ENCODE measurements at places on chromosomes 5 and 9.

DNA sequence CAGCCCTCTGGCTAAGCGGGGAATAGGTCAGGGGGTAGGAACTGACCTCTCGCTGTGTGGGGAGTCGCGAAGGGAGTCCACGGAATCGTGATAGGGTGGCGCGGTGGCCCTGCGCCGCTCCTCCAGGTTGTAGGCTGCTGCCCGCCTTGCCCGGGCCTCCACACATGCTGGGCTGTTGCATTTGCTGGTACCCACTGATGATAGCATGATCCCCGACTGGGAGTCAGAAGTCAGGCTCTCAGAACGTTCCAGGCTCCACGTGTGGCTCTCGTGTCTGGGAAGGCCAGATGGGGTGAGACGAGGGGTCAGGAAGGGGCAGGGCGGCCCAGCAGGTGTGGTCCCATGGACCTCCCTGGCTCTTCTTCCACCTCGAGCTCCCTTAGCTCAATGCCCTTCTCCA, 56.0 kb downstream of the PSD2 start:
- DNase-seq = no peak

- no peak for DNase-seq
These were observed 17.7 kb upstream of the UBAC1 start for GRCh38 chr9:135978642-135979546.

DNA sequence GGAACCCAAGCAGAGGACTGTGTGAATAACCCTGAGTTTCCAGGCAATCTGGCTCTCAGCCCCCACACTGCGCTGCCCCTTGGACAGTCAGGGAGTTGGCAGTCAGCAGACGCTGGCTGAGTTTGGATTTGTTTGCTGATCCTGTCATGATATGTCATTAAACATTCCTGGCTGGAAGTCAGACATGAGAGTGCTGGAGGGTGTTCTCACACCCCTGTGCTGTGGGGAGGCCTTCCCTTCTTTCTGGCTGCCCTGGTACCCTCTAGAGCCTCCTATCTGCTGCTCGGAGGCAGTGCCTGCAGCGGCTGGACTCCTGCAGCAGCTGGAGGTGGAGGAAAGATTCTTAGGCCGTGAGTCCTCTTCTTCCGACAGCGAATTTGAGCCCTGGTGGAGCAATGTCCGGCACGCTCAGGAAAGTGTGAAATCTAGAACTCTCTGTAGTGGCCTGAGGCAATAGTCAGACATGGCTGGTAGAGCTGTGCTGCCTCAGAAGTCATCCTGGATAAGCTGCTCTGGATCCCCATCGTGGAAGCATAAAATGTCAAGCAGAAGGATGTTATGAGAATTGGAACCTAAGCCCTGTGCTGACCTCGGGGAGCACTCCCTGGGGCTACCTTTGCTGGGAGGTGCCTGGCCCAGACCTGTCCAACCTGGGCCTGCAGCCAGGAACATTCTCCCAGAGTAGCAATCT, 72.0 kb downstream of the PDE8B start:
- peak; percentile 49 for DNase-seq

DNA sequence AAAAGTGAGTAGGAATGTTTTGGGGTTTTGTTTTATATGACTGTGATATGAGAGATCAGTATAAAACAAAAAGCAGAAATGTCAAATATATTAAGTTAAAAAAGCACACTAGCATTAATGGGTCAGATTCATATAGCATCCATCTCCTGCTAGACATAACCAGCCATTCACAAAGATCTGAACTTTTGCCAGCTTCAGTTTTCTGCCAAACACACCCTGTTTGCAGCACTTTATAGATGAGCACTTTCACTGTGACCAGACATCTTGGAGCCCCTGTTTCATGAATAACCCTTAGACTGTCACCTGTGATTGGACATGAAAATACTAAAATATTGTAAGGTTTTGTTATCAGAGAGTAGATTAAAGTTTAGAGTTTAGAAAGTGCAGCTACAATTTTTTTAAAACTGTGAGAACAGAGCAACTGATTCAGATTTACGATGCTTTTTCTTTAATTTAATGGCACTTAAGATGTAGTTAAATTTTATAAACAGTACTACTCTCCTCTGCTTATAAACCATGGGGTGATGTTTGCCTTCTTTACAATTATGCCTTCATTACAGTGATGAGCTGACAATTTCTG, 142.6 kb downstream of the KCTD16 start:
- DNase-seq = no peak

- DNase-seq = no peak
These were observed 10.6 kb upstream of the TESK1 start for GRCh38 chr9:35594471-35594870.

DNA sequence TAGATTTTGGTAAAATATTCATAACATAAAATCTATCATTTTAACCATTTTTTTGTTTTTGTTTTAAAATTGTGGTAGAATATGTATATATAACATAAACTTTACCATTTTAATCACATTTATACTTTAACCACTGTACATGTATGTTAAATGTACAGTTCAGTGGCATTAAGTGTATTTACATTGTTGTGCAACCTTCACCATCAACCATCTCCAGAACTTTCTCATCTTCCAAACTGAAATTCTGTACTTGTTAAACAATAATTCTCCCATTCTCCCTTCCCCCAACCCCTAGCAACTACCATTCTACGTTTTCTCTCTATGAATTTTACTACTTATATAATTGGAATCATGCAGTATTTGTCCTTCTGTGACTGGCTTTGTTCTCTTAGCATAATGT, 11.6 kb downstream of the ANKHD1 start:
- DNase-seq = no peak

DNA sequence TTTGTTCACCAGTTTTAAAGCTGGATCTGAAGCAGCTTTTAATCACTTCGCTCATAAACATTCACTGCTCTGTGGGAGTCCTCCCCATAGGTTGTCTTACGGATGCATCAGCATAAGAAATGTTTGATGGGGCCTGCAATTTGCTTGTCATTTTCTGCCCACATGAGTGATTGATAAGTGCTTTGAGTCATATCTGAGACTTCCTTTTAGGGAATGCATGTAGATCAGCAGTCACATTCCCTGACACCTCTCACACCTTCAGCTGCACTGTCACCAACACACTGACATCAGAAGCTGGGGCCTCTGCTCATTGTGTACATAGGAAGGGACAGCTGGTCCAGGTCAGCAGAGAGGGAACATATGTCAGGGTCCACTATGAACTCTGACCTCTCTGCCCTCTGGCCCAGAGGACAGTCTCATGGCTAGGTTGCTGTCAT, 84.1 kb upstream of the SPATA31D4 start:
- DNase-seq = no peak

GRCh38 chr5:124706729-124707361, 39.6 kb downstream of the ZNF608 start:
- DNase-seq = peak; percentile 35

- no peak for DNase-seq
These were observed 52.9 kb upstream of the SLC28A3 start for GRCh38 chr9:84393266-84393950.

DNA sequence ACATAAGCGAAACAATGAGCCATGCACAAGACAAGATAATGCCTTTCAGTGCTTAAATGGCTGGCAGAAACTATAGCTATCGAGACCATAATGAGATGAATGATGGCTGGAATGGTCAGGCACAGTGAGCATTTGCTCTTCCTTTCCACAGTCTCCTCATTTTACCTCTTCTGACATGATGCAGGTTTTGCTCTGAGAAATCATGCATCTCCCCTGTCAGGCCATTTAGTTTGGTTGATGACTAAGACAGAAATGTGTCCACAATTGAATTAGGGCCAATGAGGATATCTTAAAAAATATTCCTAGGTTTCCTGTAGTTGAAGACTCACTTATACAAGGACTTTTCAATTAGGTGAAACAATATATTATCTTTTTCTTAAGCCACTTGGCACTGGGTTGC, 475.1 kb downstream of the TMEM232 start:
- DNase-seq = no peak

DNA sequence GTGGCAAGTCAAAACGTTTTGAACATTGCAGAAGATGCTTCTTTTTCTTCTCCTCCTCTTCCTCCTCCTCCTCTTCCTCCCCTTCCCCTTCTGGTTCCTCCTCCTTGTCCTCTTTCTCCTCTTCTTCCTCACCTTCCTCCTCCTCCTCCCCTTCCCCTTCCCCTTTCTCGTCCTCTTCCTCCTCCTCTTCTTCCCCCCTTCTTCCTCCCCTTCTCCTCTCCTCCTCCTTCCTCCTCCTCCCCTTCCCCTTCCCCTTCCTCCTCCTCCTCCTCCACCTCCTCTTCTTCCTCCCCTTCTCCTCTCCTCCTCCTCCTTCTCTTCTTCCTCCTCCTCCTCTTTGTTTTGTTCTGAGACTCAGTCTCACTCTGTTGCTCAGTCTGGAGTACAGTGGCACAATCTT, 167.0 kb upstream of the SV2C start:
- DNase-seq = no peak

- peak; percentile 22 for DNase-seq
These were observed 88.3 kb downstream of the MTAP start for GRCh38 chr9:21890696-21891095.

DNA sequence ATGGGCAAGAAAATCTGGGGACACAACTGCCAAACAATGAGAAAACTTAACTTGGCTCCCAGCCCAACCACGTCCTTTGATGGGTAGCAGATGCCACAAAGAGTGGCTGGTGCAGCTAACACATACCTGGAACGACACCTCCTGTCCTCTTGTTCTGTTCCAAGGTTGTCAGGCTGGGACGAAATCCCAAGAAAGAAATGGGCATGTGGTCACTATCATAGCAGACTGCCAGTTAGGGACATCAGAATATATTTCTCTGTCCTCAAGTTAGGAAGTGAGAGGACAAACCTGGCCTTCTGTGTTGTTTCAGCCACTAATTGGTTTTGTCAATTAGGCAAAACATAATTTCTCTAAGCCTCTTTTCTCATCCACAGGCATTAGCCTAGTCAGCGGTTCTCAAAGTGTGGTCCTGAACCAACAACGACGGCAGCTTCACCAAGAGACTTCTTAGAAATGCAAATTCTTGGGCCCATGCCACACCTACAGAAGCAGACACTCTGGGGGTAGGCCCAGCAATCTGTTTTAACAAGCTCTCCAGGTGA, 63.4 kb downstream of the RAPGEF1 start:
- no peak for DNase-seq

DNA sequence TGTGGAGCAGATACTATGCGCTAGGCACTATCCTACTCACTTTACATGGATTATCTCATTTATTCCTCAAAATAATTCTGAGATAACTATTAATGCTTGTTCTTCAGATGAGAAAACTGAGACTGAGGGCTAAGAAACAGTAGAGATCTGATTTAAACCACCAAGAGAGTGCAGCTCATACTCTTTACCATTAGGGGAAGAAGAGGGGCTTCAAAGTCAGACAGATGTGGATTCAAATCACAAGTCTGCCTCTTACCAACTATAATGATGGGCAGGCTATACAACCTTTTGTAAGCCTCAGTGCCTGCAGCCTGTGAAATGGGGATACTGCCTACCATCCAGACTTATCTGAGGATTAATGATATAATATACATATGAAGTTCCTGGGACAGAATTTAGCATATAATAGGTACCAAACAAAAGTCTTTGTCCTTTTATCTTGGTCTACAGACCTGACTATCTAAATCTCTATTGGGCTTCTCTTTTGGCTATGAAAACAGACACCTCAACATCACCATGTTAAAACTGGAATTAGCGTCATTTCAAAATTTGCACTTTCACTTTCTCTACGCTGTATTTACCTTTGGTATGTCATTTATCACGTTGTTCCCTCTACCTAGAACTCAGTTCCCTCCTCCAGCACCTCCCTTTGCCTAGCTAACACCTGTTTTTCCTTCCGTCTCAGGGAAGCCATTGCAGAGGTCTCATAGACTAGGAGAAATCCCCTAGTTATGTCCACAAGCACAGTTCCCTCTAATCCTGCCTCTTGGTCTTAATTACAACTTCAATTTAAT, 13.8 kb upstream of the TMEM267 start:
- no peak for DNase-seq

DNA sequence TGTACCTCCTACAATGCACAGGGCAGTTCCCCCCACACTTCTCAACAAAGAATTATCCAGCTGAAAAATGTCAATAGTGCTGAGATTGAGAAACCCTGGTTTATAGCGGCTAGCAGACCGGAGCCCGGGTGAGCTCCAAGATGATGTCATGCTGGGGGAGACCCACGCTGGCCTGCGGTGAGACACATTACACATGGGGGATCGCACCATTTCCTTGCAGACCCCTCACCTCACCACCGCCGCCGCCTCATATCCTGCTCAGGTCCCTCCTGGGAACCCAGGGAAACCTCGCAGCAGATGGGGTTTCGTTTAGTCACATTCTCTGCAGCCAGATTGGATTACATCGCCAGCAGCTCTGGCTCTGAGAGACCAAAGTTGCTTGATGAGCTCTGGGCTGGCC, 14.7 kb upstream of the TNC start:
- peak; percentile 60 for DNase-seq

DNA sequence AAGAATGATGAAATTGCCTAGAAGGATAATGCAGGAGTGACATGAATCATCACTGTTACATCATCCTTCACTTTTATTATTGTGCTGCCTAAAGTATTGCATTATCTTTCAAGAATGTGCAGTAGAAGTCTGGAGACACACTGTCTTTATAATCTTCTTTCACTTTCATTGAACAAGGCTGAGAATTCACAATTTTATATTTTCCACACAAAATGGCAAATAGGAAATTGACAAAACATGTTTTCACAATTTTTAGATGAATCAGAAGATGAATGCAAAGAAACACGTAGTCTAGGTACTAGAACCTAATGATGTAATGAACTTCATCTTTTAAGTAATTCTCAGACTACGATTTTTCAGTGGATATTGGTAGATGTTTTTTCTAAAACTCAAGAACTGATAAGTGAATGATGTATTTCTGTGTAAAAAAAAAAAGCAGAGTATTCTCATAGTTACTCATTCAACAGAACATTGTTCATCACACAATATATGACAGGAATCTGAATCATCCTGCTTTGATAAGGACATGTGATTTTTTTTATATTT, 131.5 kb upstream of the GRHPR start:
- no peak for DNase-seq

DNA sequence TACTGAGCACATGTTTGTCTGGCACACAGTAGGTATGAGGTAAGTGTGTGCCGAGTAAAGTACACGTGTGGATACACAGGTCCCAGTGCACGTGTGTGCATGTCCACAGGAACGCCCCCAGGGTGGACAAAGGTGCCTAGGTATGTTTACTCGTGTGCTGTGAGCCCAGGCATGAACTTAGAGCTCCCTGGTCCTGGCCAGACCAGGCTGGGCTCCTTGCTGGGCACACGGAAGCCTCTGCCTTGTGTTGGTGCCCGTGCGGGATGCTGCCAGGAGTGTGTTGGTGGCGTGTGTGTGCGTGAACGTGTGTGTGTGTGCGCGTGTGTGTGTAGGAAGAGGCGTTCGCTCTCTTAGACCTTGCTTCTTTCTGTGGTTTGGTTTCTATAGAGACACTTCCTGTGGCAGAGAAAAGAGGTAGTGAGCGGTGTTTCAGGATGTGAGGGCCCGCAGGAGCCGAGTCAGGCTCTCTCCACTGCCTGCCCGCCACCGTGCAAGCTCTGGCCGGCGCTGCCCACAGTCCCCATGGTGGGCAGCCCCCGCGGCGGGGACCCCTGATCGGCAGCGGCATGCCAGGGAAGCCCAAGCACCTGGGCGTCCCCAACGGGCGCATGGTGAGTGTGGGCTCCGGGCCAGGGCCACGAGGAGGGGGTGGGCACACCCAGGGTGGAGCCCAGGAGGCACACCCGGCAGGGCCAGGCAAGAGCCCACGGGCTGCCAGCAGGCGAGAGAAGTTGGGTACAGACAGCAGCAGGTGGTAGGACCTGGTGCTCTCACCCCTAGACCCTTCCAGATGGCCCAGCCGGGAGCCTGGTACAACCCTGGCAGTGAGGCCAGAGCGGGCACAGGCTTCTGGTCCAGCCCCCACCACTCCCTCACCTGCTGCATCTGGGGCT, at the start of gene RGS14:
Gene RGS14, plus strand, starts transcription at position 466 of the 893 bp plus-strand sequence. Its CDS starts 101 bp downstream, at position 567.
- DNase-seq = peak; percentile 65

GRCh38 chr5:140041492-140042392, 1.4 kb downstream of the NRG2 start:
- peak; percentile 58 for DNase-seq
